Right hindlimb (tissue), 1 donor: ENCODE measurements at places on chromosomes 3 and 15.

DNA sequence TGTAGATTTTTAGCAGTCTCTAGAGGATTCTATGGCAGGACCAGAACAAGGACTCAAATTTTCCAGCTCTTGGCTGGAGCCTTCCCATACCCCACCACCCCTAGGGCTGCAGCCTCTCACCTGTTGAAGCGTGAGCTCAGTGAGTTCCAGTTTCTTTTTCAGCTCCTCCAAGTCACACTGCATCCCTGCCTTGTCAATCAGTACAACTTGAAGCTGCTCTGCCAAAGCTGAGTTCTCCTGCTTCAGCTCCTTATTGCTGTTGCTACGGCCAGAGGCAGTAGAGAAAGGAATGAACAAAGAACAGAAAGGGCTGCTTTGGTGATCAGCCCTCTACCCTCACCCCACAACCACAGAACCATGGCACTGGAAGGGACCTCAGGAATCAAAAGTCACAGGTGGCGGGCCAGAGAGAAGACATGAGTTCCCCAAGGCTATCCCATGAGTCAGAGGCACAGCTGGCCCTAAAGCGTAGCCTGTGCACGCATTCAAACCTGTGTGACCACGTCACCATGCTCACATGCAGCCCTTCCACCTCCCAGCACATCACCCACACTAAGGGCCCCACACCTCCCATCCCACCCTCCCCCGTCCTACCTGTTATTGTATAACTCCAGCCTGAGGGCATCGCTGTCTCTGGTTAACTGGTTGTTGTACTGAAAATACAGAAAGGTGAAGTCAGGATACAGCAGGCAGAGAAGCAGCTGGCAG, 83.3 kb upstream of the C2CD4B start:
- no peak for DNase-seq

GRCh38 chr3:20648294-20648693, 462.3 kb upstream of the SGO1 start:
- no peak for DNase-seq

DNA sequence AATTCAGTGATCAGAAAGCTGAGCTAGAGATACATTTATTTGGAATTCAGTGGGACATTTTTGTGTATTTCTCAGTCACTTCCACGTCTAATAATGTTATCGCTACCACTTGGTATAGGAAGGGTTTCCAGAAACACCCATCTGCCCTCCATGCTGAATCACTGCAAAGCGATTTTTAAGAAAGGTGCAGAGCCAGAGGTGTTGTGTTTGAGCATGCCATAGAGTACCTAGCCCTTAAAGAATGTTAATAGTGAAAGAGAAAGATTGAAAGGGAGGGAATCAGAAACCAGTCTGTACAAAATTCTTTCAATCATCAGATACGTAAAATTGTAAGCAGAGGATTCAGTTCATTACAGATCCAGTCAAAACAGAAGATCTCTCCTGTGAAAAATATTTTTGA, 80.1 kb upstream of the ARL6 start:
- DNase-seq = no peak

GRCh38 chr3:96175500-96175899, 638.9 kb upstream of the EPHA6 start:
- DNase-seq = no peak

DNA sequence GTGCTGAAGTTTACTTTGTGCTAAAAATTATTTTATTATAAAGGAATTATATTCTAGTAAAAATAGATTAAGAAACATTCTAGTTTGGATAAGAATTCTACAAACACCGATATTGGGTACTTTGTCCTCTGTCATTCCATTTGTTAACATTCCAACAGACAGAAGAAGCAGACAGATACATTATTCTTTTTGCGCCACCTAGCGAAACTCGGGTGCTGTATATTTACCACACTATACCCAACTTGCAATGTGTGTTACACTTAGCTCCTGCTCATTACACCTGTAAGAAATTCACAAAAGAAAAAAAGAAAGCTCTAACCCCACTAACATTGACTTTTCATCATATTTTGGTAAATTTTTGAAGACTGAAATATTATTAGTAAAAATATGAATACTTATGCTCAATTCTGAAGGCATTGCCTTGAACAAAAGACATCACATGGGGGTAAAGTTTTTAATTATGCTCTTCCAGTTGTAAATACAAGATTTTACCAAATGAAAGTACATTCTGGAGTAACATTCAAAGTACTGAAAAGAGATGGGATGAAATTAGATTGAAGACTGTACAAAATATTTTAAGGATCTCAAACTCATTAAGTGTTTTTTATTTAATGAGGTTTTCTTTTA, 136.5 kb upstream of the MLF1 start:
- DNase-seq = peak; percentile 44

- DNase-seq = no peak
Measured at GRCh38 chr15:87144775-87145174, 1065.1 kb downstream of the AGBL1 start.

- DNase-seq = peak; percentile 63
Measured at GRCh38 chr3:149808209-149808829, 4.7 kb upstream of the RNF13 start.

- no peak for DNase-seq
Measured at GRCh38 chr15:61226361-61227256, 2.5 kb downstream of the RORA start.

- DNase-seq = no peak
Measured at GRCh38 chr3:111739311-111739911, 119.7 kb upstream of the PHLDB2 start.

- peak; percentile 67 for DNase-seq
Measured at GRCh38 chr3:62135741-62136140, 237.6 kb downstream of the FEZF2 start.

- DNase-seq = no peak
Measured at GRCh38 chr15:78508272-78508671, 895 bp downstream of the HYKK start.

DNA sequence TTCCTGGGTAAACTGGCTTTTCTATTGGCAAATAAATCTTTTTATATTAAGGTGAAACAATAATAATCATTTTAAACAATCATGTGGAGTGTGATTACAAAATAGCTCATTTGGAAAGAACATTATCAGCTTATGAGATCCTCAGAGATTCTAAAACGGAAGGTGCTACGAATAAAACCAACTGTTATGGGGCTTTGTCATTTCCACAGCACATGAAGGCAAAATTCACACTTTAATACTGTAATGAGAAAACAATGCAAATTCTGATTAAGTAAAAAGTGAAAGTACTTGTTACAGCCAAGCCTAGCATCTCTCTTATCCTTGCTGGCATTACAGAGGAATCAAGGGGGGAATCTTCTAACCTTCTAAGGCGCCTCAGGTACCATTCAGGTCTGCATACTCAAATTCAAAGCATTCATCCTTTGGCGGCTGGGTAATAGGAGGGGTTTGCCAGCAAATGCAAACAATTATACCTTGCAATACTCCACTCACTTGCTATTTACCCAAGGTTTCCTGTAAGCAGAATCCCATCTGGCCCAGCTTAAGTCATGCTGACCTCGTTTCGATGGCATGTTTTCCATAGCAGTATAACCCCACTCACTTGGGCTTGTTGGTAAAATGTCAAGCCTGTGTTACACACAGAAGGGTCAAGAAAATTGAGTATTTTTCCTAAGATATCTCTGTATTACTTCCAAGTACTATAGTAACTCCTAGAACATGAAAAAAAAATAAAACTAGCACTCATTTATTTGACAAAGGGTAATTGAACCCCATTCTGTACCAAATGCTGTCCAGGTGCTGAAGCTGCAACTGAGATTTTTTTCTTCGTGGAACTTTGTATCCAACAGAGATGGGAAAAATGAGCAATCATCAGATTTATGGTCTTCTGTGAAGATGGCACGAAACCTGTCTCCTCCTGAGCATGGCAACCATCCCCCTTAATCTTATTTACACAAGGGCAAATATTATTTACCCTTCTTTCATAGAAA, 183.7 kb upstream of the LMCD1 start:
- DNase-seq = no peak

DNA sequence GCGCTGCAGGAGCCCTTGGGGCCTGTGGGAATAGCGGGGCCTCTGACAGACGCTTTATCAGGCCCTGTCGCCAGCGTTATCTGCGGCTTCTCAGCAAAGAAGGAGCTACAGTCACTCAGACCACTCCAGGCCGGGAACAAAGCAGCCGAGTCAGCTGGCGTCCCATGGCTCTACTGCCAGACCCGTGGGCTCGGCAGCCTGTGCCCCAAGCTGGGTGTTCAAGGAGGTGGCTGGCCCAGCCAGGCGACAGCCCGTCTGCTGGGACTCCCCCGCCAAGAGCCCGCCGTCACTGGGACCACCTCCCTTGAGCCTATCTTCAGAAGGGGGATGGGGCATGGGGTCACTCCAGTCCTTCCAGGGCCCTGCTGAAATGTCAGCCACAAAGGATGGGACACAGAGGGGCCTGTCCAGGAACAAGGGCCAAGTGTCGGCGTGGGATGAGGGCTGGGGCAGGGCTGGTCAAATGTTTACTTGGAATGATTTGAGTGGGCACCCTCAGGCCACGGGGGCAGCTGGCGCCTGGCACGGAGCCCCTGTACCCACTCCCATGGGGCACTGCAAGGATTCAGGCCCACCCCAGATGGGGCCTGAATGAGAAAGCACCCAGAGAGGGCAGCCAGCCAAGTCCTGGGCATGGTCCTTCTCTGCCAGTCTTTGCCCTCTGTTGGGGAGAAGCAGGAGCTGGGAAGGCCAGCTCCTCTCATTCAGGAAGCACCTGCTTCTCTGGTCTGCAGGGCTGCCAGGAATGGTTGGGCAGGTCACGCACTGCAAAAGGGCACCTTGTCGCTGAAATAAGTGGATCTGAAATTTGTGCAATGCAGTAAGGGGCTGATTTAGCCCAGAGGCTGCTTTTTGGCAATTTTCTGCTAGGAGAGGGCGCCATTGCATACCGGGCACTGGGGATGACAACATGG, 148.3 kb downstream of the SMAD6 start:
- no peak for DNase-seq

DNA sequence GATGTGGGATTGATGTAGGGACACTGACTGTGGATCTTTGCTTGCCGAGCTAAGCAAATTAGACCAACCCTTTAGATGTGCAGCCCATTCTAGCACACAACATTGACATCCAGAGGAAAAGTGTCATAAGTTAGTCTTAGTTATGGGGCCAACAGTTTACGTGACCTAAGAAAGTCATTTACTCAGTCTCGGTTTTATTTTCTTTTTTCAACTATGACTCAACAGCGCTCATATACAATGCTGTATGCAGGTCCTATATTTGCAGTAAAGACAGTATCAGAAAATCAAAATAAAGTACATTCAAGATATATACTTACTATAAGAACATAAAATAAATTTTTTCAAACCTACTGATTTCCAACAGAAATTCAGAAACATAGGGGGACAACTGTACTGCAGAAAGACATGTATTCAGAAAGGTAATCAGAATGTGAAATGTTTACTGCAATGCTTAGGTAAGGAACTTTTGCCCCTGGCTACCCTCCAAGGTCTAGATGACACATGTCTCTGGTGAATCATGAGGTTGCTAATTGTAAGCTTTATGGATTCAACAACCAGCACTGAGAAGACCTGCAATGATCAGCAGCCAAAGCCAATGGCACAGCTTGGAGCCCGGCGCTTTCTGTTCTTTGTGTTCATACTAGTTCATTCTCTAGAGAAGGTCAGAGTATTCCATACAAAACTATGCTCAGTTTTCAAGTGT, 317.5 kb upstream of the CNTN6 start:
- no peak for DNase-seq

GRCh38 chr3:185439745-185440466, 58.9 kb downstream of the TMEM41A start:
- DNase-seq = no peak

GRCh38 chr15:34850121-34850520, 54.8 kb upstream of the ACTC1 start:
- DNase-seq = peak; percentile 27

DNA sequence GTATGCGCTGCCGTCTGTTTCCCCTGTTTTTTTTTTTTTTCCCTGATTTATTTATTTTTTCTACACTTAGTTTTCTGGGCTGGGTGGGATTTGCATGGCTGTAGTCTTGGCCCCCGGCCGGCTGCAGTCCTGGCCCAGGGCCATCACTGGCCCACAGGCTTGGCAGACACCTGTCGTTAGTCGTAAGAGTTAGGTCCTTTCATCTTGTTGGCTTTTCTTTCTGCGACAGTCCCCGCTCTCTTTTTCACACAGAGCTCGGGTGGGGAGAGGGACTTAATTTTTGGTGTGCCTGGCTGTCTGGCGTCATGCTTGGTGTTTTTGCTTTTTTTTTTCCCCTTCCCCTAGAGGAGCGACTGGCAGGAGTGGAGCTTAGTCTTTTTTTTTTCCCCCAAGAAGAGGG, 183.4 kb downstream of the KLF13 start:
- DNase-seq = no peak

- no peak for DNase-seq
Measured at GRCh38 chr3:16798738-16799137, 86.0 kb upstream of the PLCL2 start.

- no peak for DNase-seq
Measured at GRCh38 chr3:195761123-195761566, 40.4 kb downstream of the MUC20 start.

- no peak for DNase-seq
Measured at GRCh38 chr3:152019508-152019907, 146.1 kb downstream of the SUCNR1 start.

GRCh38 chr15:31474059-31474868, 147.6 kb downstream of the KLF13 start:
- DNase-seq = no peak

- DNase-seq = no peak
Measured at GRCh38 chr15:72009222-72009621, 108.7 kb downstream of the MYO9A start.

GRCh38 chr3:48567090-48567489, 3.5 kb upstream of the UCN2 start:
- no peak for DNase-seq

DNA sequence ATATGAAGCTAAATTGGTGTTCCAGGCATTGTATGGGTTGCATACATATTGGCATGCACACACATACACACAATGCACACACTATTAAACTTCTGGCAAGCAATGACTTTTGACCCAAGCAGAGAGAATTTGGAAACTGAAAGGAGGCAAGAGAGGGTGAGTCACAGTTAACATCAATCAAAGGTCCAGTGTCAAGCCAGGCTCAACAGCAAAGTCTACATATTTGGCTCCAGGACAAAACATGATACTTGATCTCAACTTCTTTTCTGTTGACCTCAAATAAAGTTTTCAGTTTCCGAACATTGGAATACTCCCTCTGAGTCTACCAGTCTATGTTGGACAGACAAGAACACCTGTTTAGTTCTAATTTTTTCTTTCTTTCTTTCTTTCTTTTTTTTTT, 28.3 kb downstream of the IL12A start:
- DNase-seq = no peak

DNA sequence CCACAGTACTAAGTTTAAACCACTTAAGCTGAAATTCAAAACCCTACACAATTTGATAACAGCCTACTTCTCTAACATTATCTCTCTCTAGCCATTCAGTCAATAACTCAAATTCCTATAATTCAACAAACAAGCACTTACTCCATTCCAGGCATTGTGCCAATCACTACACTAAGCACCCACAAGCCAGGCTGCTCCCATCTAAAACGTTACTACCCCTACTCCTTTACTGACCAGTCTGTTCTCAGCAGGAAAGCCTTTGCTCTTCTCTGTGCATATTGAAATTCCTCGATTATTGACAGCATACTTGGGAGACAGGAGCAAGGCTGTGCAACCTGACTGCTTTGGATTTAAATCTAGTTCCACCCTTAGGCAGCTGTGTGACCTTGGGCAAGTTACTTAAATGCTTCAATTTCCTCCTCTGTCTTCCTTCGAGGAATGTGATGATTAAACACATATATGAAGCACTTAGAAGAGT, 177.2 kb upstream of the THBS1 start:
- DNase-seq = no peak

- no peak for DNase-seq
Measured at GRCh38 chr3:114510201-114510600, 216.4 kb downstream of the TIGIT start.
